Stimulated activated CD4-positive, alpha-beta T cell treated with anti-CD3 and anti-CD28 coated beads, Interleukin-4, amount 100 ng/mL, for 48 hours (primary cell): ENCODE measurements at places on chromosomes 5 and 9.

DNA sequence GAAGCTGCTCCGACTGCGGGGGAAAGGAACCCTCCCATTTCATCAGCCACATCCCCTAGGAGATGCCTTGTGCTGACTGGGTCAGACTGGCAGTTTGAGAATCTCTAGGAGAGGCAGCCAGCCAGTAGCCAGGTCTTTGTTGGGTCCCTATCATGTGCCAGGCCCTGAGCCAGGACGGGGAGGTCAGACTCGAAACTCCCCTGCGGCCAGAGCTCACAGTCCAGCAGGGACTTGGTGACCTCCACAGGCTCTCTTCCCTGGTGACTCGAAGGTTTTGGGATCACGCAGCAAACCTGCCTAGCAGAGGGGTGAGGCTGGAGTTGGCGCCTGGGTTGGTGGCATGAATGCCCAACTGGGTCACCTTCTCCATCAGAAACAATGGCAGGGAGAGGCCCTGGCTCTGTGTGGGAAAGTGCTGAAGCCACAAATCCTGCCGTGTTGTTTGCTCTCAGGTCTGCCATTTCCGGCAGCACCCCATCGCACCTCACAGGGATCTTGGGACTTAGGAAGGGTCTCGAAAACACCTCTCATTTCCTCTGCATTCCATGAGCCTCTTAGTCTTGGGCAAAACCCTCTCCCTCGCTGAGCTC lies 14.4 kb upstream of the ORM1 start:
- no peak for DNase-seq

DNA sequence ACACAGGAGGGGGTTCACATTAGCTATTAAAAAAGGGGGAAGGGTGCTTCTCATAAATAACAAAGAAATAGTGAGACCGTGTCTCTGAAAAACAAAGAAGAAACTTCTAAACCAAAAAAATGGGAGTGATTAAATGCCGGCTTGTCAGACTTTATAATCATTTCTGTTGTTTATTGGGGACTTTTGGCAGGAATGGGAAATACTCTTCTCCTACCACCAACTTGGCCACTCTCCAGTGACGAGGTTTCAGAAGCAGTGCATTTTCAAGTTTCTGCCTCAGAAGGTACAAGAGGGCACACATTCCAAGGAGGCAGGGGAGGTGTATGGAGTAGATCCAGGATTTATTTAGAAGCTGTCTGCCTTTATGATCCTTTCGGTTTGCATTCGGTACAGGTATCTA lies 46.2 kb downstream of the LIX1 start:
- DNase-seq = no peak

DNA sequence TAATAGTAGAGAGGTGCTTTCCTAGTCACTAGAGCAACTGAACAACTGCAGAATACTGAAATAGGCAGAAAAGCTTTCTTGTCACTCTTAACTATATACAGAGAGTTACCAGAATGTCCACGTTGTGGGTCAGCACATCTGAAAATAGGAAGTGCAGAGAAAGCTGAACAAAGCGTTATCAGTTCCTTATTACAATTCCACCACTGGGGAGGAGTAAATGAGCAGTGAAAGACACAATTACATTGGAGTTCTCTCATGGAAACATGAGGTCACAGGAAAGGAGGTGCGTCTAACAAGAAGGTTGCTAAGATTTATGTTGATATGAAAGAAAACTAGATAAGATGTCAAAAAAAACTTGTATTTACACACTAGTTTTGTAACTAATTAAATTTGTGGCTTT lies 461.9 kb upstream of the COX7C start:
- no peak for DNase-seq

- DNase-seq = no peak
These were observed 166.4 kb downstream of the FAM170A start for GRCh38 chr5:119795768-119796167.

DNA sequence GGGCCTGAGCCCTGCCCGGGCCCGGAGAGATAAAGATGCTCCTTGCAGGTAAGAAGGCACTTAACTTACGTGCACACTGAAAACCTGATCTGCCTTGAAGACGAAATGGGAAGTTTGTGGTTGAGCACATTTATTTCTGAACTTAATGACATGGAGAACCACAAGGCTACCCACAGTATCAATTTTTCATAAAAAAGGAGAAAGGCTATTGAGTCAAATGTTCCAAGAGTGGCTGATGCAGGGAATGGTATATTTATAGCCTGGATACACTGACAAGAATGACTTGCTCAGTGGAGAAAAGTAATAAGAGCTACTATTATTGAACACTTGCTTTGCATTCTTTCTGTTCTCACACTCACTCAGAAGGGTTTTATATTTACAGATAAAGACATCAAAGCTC lies 419.3 kb downstream of the ACTL7B start:
- no peak for DNase-seq

- no peak for DNase-seq
These were observed 164.2 kb downstream of the MACROH2A1 start for GRCh38 chr5:135234666-135235401.

DNA sequence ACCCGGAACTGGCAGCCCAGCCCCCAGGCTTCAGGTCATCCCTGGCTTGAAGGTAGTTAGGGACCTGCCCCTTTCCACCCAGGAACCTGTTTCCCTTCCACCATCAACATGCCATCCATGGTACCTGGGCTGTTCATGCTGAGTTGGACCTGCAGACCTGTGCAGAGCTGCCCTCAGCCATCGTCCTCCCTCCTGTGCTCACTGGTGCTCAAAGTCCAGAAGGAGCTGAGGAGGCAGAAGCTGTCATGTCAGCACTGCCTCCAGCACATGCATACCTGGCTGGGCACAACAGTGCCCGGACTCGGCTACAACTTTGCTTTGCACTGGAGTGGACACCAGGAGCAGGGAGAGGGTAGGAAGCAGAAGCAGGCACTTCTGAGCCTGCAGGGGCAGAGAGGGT lies 36.2 kb downstream of the BTNL8 start:
- DNase-seq = no peak

- DNase-seq = no peak
These were observed 54.9 kb downstream of the SLC44A1 start for GRCh38 chr9:105299190-105299854.

- DNase-seq = no peak
These were observed 41.7 kb downstream of the KCNV2 start for GRCh38 chr9:2758898-2759510.

- no peak for DNase-seq
These were observed 1.9 kb downstream of the ROR2 start for GRCh38 chr9:91948101-91948596.

DNA sequence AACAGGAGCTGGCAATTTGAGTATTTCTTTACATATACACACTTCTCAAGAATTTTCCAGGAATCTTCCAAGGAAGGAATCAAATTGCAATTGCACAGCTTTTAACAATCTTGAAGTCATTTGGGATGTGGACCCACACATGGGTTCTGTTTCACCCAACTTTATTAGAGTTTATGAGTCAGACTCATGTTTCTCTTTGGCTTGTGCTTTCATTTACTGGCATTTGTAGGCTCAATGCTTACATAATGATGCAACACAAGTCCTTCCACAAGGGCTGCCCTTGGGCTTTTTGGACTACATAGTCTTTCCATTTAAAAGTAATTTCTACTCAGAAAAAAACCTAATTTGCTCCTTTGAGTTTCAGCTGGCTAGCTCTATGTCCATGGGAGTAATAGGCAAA lies 4.6 kb upstream of the CDC37L1 start:
- no peak for DNase-seq

- DNase-seq = no peak
These were observed 8.9 kb downstream of the IFNE start for GRCh38 chr9:21473236-21473635.
